LoVo (cell line): ENCODE measurements at places on chromosomes 5 and 9.

- DNase-seq = peak; percentile 70
Observed at GRCh38 chr9:7185612-7186011, 427.8 kb downstream of the KDM4C start.

GRCh38 chr5:168320805-168321204, 29.4 kb downstream of the WWC1 start:
- no peak for DNase-seq

DNA sequence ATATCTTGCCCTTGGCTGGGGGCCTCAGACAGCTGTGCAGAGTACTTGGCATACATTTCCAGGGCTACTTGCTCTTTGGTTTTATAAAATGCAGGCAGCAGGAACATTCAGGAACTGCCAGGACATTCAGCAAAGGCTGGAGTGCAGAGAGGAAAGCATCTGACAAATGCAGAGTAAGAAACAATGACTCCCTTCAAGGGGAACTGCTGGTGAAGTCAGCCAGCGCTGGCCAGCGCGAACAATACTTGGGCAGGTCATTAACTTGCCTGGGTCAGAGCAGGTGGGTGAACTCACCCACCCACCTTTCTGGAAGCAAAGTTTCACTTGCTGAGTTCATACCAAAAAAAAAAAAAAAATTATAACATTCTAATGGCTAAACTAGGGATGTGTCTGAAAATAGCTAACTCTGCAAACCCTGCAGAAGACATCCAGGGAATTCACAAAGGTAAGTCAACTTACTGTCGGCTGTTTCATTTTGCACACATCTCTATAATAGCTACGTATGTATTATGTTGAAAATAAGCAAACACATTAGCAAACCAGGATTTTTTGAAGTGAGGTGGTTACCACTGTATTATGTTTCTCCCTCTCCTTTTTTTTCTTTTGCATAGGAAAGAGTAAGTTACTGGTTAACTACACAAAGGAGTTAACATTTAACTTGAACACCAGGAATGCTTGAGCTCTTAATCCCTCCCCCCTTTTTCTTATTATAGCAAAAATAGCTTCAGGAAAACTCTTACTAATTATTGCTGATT, 152.2 kb downstream of the GLIS3 start:
- DNase-seq = no peak

GRCh38 chr9:35658968-35659220, 802 bp downstream of the CCDC107 start:
- no peak for DNase-seq

DNA sequence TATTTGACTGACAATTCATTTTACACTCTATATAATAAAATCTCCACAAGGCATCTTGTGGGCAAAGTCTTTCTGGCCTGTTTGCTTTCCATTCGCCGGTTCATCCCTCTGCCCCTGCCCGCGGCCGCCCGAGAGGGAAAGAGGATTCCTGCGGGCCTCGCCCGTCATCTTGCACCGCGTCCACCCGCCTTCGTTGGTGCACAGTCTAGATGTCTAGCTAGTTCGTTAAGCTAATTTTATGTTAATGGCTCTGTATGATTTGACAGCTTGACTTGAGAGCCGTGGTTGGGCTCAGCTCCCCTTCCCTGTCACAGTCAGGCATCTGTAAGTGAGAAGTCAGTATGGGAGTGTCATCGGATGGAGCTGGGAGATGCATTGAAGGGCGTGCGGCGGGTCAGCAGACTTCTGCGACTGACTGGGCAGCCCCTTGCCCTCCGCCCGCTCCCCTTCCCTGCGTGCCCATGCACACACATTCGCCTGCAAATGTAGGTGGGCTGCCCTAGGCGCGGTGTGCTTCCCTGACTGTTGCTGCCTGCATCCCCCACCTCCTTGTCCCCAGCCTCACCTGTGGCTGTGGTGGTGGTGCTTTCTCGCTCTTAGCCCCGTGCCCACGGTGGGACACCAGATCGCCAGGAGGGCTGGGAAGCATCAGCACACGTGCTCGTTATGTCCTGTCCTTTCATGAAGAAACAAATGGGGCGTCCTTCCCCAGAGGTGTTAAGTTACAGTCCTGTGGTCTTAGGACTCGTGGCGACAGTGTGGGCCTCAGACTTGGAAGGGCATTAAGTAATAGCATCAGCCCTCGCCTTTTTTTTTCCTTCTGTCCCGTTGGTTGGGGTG, 25.9 kb upstream of the PRDM12 start:
- no peak for DNase-seq
